ENCODE measurements at places on chromosomes 6 and 20.

- DNase-seq, result peak; percentile 86
These were observed 19.4 kb downstream of the COL11A2 start for GRCh38 chr6:33172688-33173534.

GRCh38 chr6:133286765-133287164, 45.6 kb downstream of the EYA4 start:
- DNase-seq, result peak; percentile 27

DNA sequence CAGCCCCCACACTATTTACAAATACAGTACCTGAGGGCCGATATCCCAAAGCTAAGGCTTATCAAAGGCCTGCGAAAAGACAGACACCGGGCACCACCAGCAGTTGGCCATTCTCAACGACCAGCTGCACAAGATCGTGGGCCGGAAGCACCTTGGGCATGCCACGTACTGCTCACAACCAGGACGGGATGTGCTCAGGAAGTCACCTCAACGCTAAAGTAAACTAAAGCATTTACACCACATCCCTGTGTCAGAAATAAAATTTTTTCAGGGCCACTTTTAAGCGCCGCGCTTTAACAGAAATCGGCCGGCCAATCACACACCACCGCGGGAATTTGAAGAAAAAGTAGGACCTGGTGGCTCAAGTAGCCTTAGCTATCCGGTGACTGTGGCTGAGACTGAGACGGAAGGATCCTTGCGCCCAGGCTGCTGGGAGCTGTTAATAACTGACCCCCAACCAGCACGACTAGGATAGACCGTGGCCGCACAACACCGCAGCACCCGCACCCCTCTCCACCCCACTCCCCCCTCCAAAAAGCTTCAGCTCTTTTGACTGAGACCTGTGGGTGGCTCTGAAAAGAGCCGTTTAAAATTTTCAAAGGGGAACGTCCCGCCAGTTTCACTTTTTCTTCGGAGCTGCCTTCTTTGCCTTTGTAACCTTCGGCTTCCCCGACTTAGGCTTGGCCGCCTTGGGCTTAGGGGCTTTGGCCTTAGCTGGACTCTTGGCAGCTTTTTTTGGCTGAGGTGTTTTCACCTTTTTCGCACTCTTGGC, 131.2 kb upstream of the BTN3A2 start:
- DNase-seq, result no peak

- no peak for DNase-seq
These were observed 158.7 kb downstream of the SCML4 start for GRCh38 chr6:107665382-107665781.

- DNase-seq, result no peak
These were observed 154.9 kb downstream of the FOXA2 start for GRCh38 chr20:22429175-22430153.

DNA sequence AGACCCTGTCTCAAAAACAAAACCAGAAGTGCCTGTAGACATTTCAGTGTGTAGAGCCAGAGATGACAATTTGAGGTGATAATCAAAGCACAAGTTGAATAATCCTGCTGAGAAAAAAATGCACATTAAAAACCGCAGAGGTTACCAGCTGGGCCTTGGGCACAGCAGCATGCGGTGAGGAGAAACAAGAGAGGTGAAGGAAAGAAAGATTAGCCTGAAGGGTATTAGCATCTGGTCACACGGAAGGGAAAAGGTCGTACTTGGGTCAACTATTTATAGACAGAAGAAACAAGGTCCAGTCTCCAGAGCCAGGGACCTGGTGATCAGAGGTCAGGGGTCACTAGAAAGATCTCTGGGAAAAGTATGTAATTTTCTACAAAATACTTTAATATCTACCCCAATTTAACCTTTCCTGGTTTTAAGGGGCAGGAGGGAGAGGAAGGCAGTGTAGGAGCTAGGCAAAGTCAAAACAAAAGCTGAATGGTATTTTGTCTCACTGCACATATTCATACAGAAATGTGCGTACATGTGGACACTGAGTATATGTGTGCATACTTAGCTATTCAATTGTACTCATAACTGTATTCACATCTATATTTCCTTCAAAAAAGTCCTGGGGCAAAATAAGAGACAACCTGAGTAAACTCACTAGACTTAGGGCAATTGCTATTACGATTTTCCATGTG, 10.1 kb downstream of the MAP7 start:
- no peak for DNase-seq

DNA sequence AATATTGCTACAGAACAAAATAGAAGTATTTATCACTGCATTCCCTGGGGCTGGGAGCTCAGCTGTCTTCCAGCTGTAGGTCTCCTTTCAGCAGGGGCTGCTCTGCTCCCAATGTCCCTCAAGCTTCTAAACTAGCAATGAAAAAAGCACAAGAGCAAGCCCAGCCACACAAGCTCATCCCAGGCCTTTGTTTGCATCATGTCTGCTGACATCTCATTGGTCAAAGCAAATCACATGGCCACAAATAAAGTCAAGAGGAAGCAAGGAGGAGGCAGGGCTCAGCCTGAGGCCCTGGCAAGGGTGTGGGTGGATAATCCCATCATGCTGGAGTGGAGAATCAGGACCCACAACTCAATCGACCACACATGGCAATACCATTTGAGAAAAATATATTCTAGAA, 2.2 kb upstream of the BFSP1 start:
- DNase-seq, result peak; percentile 76

DNA sequence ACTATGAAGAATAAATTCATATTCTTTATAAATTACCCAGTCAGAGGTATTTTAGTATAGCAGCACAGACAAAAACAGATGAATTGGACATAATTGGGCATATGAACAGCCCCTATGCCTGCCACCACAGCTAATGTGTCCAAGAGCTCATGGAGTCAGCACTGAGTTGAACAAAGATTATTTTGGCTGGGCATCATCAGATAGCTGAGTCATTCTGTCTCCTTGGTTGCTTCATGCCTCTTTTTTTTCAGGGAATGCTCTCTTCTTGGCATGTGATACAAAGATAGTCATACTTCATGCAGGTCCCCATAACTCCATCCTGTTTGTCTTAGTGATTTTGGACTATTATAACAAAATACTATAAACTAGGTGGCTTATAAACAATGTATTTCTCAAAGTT, 275.6 kb downstream of the TENT5A start:
- DNase-seq, result no peak

DNA sequence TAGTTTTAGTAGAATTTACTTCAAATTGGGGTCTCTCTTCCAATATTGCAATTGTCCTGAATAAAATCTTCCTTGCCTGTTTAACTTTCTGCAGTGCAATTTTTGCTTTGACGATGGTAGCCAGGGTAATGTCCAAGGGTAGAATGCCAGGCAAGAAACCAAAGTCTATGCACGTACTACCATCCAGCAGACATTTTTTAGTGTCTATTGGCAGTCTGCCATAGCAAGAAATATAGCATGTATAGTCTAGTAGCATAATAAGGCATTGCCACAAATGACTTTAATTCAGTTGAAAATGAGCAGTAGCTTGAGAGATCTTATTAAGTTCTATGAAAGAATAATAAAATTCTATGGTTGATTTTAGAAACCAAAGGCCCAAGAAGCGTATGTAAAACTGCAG, 62.3 kb upstream of the KCNQ5 start:
- DNase-seq, result no peak

DNA sequence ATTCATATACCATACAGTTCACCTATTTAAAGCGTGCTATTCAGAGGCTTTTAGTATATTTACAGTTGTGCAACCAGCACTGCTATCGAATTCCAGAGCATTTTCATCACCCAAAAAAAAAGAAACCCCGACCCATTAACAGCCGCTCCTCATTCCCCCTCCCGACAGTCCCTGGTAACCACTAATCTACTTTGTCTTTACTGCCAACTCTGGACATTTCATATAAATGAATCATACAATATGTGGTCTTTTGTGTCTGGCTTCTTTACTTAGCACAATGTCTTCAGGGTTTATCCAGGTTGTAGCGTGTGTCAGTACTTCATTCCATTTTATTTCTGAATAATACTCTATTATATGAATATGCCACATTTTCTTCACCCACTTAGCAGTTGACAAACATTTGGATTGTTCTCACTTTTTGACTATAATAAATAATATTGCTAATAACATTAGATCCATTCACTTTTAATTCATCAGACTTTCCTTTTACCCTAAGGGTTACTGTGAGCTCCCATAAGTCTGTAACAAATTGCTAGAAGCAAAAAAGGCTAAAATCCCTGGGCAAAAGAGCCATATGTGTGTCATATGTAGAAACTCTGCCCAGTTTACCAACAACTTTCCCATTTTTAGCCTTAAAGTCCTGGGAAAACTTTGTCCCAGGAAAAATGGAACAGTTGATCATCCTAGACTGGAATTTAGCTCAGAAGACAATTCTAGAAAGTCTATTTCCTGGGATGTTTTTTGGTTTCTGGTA, 23.2 kb upstream of the ROS1 start:
- DNase-seq, result no peak

- no peak for DNase-seq
These were observed 9.1 kb upstream of the TAGAP start for GRCh38 chr6:159053781-159054398.

DNA sequence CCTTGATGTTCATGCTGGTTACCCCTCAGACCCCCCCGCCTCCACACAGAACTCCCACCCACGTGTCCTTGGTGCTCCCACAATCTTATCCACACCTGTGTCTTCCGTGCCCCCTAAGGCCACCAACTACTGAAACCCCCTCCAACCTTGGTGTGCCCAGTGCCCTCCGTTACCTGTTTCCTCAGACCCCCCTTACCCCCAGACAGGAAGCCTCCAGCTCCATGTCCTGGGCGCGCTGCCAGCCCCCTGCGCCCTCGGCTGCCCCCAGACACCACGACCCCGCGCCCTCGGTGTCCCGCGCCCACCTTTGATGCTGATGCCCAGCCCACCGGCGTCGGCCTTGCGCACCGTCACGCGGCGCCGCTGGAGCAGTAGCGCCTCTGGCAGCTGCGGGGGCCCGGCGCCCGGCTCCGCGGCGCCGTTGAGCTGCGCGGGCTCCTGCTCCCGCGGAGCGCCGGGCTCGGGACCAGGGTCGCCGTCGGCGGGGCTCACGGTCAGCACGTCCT, 504 bp downstream of the SNTA1 start:
- peak; percentile 80 for DNase-seq

- no peak for DNase-seq
These were observed 24.9 kb downstream of the EPHA7 start for GRCh38 chr6:93394471-93394870.

GRCh38 chr20:56322681-56323080, 36.1 kb upstream of the FAM210B start:
- DNase-seq, result no peak

- no peak for DNase-seq
These were observed 10.7 kb downstream of the MAPRE1 start for GRCh38 chr20:32830437-32830836.

- no peak for DNase-seq
These were observed 43.7 kb downstream of the LRP11 start for GRCh38 chr6:149820506-149820905.

DNA sequence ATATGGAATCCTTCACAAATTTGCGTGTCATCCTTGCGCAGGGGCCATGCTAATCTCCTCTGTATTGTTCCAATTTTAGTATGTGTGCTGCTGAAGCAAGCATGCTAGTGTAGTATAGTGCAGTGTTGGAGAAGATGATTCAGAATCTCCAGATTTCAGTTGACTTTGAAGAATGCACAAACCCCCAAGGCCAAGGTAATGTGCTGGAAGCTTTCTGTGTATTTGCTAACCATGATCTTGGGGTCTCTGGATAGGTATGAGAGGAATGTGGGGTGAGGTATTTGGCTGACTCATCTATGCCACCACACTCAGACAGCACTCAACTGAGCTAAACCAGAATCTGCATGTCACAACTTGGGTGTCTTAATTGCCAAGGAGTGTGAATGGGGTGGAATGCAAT, 42.6 kb upstream of the DEK start:
- peak; percentile 29 for DNase-seq

DNA sequence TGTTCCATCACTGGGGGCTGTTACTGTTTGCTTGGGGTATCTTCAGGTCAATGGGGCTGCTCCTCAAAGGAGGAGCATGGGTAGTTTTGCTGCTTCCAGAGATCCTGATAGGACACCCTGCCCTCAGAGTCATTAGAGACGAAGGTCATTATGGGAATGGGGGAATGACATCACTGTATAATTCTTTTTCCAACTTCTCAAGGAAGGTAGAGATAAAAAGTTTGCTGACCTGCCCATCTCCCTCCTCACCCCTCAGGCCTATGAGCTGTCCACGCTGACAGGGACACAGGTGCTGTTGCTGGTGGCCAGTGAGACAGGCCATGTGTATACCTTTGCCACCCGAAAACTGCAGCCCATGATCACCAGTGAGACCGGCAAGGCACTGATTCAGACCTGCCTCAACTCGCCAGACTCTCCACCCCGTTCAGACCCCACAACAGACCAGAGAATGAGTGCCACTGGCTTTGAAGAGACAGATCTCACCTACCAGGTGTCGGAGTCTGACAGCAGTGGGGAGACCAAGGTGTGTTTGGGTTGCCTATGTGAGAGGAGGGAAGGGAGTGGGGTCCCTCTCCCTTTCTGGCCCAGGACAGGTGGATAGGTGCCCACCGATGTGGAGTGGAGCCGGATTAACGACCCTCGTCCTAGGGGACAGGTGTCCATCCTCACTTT, 2.7 kb downstream of the SRF start:
- DNase-seq, result no peak

- no peak for DNase-seq
These were observed 110.3 kb downstream of the CHD6 start for GRCh38 chr20:41507851-41508250.

DNA sequence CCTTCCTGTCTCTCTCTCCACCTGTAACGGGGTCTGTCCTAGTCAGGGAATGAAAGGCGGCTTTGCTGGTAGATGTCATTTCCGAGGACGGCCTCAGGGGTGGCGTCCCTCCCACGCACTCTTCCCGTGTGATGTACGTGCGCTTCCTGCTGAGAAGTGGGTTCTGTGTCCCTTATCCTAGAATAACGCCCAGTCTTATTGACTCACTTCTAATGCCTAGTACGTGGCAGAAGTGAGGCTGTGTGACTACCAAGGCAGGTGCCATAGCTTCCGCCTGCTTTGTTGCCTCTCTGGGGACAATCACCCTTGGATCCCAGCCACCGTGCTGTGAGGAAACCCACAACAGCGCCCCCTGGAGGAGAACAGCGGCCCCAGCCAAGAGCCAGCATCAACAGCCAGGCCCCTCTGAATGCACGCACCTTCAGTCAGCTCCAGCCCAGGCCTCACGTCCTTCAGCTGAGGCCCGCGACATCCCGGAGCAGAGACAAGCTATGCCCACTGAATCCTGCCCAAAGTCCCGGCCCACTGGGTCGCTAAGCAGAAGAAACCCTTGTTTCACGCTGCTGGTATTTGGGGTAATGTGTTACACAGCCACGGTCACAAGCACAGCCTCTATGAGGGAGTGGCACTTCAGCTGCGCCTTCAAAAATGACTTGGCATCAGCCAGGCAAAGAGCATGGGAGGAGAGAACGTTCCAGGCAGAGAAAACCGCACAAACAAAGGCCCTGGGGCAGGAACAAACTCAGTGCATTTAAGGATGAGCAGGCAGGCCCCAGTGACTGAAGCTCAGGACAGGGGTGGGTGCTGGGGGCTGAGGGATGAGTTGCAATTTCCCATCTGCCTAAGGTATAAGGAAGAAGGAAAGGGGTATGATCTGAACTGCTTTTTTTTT, 224.2 kb downstream of the NFATC2 start:
- DNase-seq, result peak; percentile 81

DNA sequence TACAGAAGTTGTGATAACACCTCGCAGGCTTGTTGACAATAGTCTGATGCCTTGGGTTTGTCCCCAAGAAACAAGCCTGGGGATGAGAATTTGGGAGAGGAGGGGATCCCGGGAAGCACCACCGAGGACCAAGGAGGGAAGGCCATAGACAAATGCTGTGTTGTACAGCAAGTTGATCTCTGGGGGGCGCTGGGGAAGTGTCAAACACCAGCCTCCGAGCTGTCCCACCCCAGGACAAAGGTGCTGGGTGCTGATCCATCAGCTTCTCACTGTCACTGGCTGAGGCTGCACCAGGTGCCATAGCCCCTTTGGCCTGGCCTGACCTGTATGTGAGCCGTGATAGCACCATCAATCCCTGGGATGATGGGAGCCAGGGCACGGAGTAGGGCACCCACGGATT, 64.0 kb downstream of the SYNDIG1 start:
- DNase-seq, result no peak

All from iPS-NIHi11 (cell line).